ENCODE measurements at places on chromosomes 3 and 15.

DNA sequence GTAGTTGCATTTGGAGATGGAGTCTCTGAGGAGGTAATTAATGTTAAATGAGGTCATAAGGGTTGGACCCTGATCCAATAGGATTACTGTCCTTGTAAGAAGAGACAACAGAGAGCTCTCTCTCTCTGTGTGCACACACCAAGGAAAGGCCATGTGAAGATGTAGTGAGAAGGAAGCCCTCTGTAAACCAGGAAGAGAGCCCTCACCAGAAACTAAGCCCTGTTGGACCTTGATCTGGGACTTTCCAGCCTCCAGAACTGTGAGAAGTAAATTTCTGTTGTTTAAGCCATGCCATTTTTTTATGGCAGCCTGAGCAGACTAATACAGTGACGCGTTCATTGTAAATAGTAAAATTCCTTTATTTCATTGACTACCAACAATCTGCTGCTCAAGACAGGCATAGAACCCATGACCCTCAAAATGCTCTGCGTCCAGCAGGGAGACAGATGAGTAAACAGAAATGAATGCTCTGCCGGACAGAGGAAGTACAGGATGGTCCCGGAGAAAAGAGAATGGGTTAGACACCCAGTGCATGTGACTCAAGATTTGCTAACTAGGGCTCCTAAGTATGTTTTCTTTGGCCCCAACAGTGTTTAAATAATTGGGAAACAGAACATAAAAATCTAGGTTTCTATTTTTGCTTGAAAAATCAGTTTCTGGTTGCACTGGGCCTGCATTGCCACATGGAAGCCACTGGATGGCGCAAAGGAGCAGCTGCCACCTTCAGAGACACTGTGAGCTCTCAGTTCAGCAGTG, 37.9 kb upstream of the TNFAIP8L3 start:
- peak; percentile 37 for DNase-seq

DNA sequence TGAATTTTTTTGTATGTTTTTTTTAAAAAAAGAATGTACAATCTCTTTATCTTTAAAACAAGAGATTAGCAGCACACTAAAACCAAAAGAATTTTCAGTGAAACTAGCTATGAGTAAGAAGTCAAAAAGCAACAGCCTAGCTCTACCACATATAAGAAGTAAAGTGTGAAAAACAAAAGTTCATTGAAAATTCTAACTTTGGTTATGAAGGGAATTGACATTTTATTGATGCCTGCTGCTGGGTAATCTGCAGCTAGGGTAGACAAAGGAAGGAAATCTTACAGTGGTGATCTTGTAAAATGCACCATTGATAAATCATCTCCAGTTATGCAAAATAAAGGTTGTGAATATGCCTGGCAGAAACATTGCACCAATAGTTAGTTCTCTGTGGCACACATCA, 37.8 kb upstream of the FOXB1 start:
- DNase-seq, result no peak

- DNase-seq, result no peak
These were observed 10.6 kb upstream of the SPRED1 start for GRCh38 chr15:38242055-38242454.

DNA sequence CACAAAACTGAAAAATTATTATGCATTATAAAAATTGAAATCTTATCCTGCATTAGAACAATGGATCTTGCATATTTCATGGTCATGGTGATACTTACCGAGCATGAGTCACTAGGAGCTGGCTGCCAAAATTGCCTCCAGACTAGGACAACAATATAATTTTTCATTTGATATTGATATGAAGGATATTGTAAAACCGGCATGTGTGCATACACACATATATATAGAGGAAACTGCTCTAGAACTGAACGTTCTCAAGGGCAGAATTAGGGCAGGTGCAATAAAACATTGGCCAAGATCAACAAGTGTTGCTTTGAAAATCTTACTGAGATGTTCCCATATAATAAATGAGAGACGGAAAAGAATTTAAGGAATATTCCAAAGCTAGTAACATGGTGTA, 319.4 kb upstream of the POU1F1 start:
- DNase-seq, result no peak

DNA sequence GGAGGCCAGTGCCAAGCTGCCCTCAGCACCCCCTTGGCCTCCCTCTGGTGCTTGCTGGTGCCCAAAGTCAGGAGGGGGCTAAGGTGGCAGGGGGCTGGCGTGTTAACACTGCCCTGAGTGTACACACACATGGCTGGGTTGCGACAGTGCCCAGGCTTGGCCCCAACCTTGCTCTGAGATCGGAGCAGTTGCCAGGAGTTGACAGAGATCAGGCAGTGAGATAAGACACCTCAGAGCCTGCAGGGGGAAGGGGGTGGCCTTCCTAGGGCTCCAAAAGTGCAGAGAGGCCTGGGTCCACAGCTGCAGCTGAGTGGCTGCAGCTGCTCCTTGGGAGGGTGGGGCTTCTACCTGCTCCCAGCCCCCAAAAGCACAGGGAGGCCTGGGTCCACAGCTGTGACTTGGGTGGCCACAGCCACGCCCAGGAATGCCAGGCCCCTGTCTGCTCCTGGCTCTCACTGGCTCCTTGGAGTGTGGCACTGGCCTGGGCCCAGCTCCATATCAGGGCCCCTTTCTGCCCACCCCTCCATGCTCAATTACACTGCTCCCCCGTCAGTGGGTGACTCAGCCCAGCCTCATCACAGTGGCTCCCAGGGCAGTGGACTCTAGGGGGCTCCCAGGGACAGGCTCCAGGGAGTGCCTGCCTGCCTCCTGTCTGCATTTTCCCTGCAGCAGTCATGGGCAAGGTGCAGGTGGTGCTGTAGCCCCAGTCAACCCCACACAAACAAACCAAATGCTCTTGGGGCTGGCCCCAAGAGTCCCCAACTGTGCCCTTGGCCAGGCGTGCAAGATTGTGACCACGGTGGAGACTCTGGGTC, 56.4 kb upstream of the C15orf39 start:
- no peak for DNase-seq

GRCh38 chr15:51369451-51369761, 28.0 kb downstream of the GLDN start:
- DNase-seq, result no peak

GRCh38 chr3:114623420-114624046, 329.7 kb downstream of the TIGIT start:
- no peak for DNase-seq

GRCh38 chr3:38029400-38030125, at the start of gene PLCD1:
PLCD1 (minus strand) TSS chr3:38029642; CDS start chr3:38029539, 103 bp downstream.
- DNase-seq, result no peak

- no peak for DNase-seq
These were observed 202.7 kb upstream of the KBTBD8 start for GRCh38 chr3:66795365-66795764.

GRCh38 chr3:159839561-159840379, 148.9 kb upstream of the IL12A start:
- DNase-seq, result peak; percentile 3

DNA sequence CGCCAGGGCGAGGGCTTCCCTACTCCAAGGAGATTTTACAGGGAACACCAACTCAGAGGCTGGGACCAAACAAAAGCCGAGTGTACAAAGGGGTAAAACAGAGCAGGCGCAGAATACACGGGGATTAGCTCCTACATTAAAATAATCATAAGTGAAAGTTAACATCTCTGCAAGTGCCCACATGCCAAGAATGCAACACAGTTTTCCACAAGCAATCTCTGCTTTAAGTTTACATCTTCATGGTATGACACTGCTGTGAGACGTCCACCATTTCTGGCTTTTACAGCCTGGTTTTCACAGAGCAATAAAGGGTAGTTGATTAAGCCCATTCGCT, 500 bp upstream of the VGLL3 start:
- no peak for DNase-seq

DNA sequence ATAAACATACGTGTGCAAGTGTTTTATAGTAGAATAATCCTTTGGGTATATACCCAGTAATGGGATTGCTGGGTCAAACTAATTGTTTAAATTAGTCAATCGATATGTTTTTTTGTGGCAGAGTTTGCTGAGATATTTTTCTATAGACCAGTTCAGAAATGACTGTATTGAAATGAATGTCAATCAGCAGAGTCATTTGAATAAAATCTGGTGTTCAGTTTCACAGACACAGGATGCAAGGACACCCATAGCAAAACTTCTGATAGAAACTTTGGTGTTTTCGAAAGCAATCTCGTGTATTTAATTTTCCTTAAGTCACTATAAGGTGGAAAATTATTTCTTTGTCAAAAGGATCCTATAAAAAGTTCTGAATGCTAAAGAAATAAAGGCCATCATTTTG, 434.4 kb downstream of the RAP2B start:
- DNase-seq, result no peak

GRCh38 chr15:75235760-75236729, 22.1 kb upstream of the GOLGA6C start:
- DNase-seq, result no peak

DNA sequence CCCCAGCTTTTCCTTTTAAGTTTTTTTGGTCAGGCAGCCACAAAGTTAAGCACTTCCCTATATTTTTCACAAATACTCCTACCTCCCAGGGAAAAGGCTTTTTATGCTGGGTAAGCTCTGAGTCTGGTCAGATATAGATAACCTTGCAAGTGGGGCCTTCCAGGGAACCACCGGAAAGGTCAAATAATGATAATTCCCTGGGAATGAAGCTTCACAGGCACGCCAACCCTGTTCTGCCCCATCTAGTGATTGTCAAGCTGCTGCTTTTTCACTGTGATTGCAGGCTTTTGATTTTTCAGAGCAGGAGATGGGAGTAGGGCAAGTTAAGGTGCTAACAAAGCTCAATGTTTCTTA, 121.0 kb downstream of the ZNF609 start:
- DNase-seq, result no peak

GRCh38 chr15:70258369-70259027, 160.8 kb upstream of the TLE3 start:
- peak; percentile 90 for DNase-seq

DNA sequence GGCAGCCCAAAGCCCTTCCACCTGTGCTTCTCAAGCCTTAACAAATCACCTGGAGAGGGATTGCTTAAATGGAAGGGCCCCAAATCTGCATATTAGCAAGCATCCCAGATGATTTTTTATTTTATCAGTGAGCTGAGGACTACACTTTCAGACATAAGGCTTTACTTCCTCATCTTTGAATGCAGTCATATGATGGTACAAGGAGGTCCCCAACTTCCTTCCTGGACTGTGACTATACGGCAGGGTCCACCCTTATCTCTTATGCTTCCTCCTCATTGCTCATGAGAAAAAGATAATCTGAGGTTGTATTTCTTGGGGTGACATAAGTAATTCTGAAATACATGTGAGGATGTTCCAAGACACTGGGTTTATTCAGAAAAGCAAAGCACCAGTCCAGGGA, 13.7 kb upstream of the HEG1 start:
- no peak for DNase-seq

GRCh38 chr3:140466535-140466934, 211.3 kb upstream of the TRIM42 start:
- no peak for DNase-seq

DNA sequence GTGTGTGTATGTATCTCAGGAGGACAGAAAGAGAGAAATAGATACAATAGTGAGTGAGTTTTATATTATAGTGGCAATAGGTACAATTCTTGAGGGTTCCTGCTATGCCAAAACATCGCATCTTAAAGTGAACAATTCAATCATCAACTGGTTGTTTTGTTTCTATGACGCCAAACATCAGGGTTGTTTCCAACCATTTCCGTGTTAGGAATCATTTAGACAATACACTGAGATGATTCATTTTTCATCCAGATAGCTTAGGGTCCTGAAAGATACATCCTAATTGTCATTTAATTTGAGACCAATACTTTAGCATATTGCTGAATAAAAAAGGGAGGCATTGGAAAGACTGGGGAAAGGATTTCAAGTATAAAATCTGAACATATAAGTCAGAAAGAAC, 472.2 kb downstream of the MCTP2 start:
- DNase-seq, result no peak

GRCh38 chr15:42704492-42704926, 32.4 kb downstream of the CDAN1 start:
- DNase-seq, result peak; percentile 71

DNA sequence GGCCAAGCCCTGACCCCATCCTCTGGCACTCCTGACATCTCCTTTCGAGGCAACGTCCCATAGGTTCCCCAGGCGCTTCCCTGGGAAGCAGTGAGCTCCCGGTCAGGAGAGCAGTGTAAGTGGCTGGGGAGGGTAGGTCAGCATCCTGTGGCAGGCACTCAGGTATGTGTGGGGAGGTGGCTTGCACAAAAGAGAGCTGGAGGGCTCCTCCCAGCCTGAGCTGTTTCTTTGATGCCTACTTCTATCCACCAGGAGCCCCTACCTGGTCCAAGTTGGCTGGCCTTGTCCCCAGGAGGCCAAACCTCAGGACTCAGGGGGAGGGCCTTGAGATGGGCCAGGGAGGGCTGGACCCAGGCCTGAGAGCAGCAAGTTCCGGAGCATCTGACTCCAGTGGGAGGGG, 31.7 kb upstream of the LINGO1 start:
- DNase-seq, result no peak

GRCh38 chr15:70322051-70322668, 224.4 kb upstream of the TLE3 start:
- DNase-seq, result no peak

GRCh38 chr15:38440353-38441129, 13.4 kb upstream of the FAM98B start:
- DNase-seq, result peak; percentile 52

DNA sequence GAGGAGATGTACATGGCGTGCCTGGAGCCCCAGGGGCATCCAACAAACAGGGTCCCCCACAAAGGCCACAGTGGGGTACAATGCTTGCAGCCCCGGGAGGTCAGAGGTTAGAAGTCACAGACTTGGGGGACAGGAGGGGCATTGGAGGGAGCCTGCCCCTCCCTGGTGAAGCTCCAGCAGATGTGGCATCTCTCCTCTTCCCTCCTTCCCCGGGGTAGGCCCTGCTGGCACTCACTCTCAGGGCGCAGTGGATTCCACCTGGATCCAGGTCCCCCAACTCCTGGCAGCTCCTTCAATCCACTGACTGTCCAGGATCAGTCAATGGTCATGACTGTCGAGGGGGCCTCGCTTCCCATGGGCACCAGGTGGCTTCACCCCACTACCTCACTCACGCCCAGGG, 32.2 kb downstream of the RGMA start:
- DNase-seq, result no peak
